ENCODE measurements at places on chromosomes 16 and 17.

- no peak for DNase-seq
Measured at GRCh38 chr17:2331303-2331702, 5.0 kb downstream of the TSR1 start.

GRCh38 chr16:75114946-75115825 is 1.4 kb downstream of the LDHD start:
- DNase-seq = no peak

DNA sequence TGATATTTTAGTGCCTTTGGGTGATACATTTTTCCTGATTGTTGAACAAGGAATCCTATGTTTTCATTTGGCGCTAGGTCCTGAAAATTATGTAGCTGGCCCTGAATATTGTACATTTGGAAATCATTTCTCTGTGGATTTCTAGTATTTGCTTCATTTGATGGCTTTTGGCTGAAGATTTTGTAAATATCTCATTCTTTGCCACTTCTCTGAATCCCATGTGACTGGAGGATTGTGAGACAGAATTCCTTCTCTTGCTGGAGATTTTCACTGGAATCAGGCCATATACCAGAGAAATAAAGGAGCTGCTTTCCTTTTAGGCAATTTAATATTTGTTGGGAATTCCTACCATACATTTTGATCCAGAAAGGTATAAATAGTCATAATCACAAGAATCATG is 8.6 kb downstream of the KRT28 start:
- DNase-seq = no peak

GRCh38 chr16:81571592-81572385 is 127.2 kb downstream of the CMIP start:
- DNase-seq = no peak

GRCh38 chr16:8199390-8199789 is 390.9 kb downstream of the TMEM114 start:
- no peak for DNase-seq

DNA sequence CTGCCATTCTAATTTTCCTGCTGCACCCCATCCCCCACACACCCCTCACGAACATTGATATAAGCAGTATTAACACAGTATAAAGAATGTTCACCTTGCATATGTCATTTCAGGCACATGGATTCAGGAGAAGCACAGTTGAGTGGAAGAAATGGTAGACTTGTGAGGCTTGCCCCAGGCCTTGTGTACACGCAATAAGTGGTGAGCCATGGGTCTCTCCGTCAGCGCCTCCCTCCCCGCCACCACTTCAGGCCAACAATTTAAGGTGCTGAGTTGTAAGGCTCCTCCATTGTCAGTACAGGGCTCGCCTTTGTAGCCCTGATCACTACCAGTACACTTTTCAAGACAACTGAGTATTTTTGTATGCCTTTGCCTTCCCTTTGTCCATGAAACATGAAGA is 12.2 kb upstream of the CLEC18C start:
- no peak for DNase-seq

- DNase-seq = peak; percentile 84
Measured at GRCh38 chr16:57000271-57001025, 11.1 kb downstream of the NLRC5 start.

DNA sequence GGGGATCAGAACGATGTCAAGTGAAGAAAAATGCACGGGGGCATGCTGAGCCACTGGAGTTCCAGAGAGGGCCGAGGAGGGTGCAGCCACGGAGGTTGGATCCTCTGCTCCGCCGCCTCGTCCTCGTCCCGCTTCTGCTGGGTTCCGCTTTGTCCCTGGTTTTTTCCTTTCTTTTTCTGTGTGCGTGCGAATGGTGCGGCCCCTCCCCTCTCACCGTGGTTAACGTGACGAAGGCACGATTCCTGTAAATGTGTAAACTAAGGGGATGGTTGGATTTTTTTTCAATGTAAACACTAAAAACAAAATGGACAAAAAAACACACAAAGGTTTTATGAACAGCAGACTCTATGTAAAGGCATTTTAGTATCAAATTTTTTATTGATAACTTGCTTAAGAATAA is 46.7 kb downstream of the ACTG1 start:
- DNase-seq = no peak
